ENCODE measurements at places on chromosomes 12 and 14.

- DNase-seq: no peak
These were observed 99.7 kb downstream of the RFLNA start for GRCh38 chr12:124394462-124395128.

DNA sequence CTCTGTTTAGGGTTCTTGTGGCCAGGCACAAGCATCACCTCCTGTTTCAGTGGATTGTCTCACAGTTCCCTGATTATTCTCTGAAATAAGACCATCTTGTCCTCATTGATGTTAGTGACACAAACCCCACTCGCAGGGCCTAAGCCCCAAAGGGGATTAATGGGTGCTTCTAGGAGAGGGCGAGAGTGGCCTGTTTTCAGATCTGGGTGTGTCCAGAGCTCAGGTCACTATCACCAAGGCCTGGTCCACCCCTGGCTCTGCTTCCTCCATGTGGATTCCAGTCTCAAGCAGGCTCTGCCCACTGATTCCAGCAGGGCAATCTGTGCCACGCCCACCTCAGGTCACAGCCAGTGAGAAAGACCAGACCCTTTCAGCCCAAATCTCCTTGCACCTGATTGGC is 361.9 kb downstream of the ADGRD1 start:
- DNase-seq: no peak

DNA sequence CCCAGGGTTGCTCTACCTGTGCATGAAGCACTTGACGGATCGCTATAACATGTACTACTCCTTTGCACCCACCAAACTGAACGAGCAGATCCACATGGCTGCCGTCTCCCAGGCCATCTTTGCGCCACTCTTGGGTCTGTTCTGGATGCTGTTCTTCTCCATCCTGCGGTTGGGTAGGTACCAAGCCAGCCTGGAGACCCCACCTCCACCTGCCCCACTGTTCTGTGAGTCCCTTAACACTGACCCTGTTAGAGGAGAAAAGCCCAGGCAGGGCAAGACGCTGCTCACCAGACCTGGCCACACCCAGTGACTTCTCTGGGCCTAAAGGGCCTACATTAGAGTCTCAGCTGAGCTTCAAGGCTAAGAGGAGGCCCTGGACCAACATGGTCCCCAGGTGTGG is 21.7 kb downstream of the NGB start:
- no peak for DNase-seq

- DNase-seq: no peak
These were observed 2.6 kb upstream of the HAL start for GRCh38 chr12:95998611-95999286.

GRCh38 chr12:32647275-32647674 is 31.8 kb upstream of the DNM1L start:
- DNase-seq: no peak

- no peak for DNase-seq
These were observed 174.0 kb upstream of the DIO2 start for GRCh38 chr14:80385336-80385735.

GRCh38 chr12:67193704-67194103 is 75.5 kb upstream of the CAND1 start:
- DNase-seq: no peak

GRCh38 chr12:108123402-108123801 is 5.7 kb upstream of the WSCD2 start:
- DNase-seq: no peak

DNA sequence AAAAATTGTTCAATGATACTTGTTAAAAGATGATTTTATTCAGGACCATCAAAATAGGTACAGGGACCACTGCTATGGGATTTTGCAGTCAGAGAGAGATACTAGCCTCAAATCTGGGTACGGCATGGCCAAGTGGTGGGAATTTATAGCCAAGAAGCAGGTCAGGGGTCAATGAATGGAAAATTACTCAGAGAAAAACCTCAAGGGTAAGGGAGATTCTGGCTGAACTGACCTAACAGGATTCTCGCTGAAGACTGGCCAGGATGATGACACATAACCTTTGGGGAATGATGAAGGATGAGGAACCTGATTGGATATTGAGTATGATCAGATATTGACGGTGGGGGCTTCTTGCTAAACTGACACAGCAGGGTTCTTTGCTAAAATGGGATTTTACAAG is 32.7 kb downstream of the DEPDC4 start:
- DNase-seq: no peak

GRCh38 chr12:130873106-130873795 is 1.4 kb downstream of the RAN start:
- DNase-seq: no peak

DNA sequence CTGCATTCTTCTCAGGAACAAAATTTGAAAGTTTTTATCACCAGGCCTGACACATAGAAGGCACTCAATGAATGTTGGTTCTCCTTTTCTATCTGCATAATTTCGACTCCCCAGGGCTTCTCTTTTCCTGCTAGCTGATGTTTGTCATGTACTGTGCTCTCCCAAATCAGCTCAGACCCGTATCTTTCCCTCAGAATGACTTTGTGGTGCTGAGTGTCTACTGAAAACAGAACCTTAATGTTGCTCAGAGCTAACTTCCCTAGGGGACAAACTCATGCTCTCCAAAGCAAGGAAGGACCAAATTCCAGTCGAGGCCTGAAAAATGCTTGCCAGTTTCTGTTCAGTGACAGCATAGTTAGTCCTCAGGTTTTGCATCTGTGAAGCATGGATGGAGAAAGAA is 1.9 kb downstream of the ARHGDIB start:
- DNase-seq: no peak

DNA sequence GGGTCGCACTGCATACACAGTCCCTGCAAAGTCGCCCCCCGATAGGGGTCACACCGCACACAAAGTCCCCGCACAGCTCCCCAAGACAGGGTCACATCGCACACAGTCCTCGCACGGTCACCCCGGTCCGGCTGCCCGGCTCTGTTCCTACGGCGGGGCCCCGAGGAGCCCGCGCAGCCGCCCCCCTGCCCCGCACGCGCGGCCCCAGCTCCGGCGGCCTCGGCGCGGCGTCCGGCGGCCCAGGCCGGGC is 300 bp downstream of the SSH1 start:
- DNase-seq: no peak

DNA sequence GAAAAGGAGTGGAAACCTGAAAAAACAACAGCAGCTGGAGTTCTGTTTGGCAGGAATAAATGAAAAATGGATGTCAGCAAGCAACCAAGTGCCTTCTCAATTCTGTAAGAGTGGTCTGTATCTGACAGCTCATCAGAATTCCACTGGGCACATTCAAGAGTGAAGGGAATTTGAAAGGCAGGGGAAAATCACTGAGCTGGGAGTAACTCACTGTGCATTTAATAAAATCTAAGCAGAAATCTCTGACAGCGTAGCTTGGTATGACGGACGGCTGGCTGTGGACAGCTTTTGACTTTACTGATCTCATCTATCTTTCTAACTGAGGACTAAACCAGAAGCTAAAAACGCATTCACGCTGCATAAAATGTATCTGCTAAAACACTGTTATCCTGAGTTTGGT is 153.4 kb downstream of the RIMBP2 start:
- no peak for DNase-seq

DNA sequence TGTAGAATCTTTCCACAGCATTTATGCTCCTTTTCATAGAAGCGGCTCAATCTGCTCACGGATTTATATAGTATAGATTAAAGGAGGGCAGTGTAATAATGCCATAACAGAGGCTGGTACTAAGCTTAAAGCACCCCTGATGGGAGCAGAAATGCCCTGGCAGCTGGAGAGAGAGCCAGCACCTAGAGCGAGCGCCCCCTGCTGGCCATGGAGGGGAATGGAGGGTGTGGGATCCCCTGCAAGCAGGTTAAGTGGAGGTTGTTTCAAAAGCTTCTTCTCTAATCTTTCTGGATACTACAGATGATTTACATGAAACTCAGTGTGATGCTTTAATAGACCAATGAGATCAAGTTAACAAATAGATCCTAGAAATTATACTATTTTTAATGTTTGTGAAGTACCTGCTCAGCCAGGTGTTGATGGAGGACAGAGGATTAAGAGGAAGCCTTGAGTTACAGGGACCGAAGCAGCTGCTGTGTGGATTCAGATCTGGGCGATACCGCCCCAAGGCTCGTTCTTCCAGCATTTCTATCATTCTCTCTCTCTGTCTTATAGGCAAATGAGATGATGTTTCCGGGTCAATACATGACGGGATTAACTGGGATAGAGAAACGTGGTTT is 1519.3 kb upstream of the TMEM132C start:
- no peak for DNase-seq
